Foreskin fibroblast (primary cell): ENCODE measurements at places on chromosomes 1 and 21.
A peak's percentile ranks its signal among the peaks of the same experiment; 100 is the strongest.

DNA sequence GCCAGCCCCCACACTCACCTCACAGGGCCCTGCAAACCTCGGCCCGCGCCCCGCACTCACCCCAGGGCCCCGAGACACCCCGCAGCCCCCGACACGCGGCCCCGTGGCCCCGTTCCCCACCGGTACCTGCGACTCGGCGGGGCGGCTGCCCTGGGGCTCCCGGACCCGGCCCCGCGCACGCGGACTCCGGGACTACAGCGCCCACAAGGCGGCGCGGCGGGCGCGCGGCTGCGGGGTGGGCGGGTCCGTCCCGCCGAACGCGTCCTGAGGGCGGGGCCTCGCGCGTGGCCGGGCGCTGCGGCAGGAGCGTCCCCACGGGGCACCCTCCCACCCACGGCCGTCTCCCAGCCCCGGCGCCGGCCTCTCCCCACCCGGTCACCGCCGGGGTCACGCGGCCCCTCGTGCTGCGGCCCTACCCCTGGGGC is at the start of gene SLC19A1:
Gene SLC19A1 (minus strand): TSS at position 199 of the 425 bp plus-strand sequence. CDS start 4,481 bp downstream, outside the sequence.
- DNase-seq: peak; percentile 90

- no peak for DNase-seq
Measured at GRCh38 chr1:3387401-3387800, 67.1 kb upstream of the ARHGEF16 start.

GRCh38 chr1:197838836-197839235 is 63.6 kb upstream of the DENND1B start:
- DNase-seq: peak; percentile 77

DNA sequence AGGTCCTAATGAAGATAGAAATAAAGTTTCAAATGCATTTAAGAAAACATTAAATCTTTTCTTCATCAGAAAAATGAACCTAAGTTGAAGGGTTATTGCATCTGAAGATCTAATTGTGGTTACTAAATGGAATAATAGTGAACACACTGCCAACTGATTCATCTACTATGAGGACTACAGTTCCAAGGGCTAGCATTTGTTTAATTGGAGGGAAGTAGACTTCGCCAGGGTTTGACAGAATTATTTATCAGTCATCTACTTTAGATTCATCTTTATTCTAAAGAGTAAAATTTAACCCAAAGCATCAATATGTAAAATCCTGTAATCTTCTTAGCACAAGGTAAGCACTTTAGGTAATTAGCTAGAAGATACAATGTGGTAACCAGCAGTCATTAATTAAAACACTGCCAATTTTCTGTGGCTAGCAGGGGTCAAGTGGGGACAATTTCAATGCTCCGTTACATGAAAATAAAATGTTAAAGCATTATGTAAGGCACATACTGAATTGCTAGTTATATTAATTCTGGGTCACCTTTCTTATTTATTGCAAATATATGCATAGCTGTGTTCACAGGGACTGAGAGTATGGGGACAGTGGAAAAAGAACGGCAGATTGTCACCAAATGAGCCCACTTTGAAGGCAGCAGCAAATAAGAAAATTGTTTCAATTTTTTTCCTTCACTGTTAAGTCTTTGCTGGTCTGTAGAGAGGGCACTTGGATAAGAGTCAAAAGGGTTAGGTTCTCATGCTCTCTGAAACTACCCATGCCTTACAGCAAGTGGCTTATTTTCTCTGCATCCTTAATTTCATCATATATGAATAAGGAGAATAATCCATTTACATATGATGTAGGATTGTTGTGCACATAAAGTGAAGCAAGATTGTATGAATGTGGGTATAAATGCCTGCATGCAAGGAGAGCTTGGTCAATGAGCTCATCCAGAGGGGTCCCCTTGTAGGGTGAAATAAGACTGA is 416.0 kb downstream of the PCP4 start:
- DNase-seq: no peak

- DNase-seq: no peak
Measured at GRCh38 chr1:159973350-159973940, 19.4 kb upstream of the SLAMF9 start.

GRCh38 chr1:170711682-170712081 is 47.8 kb downstream of the PRRX1 start:
- peak; percentile 92 for DNase-seq

DNA sequence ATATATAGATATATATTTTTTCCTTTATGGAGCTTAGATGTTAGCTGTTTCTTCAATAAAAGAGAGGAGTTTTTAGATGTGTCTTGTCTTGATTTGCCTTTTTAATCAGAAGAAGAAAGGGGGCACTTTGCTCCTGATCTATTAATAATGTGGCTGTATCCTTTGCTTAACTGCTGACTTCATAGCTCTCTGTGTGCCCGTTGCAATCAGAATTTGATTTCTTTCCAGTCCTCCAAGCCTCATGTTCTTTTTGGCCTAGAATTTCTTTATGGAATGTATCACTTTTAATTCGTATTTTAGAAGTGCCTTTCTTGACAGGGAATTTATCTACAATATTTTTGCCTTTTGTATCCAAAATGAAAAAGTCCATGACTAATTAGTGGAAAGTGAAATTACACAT is 85.3 kb downstream of the C1orf21 start:
- no peak for DNase-seq

DNA sequence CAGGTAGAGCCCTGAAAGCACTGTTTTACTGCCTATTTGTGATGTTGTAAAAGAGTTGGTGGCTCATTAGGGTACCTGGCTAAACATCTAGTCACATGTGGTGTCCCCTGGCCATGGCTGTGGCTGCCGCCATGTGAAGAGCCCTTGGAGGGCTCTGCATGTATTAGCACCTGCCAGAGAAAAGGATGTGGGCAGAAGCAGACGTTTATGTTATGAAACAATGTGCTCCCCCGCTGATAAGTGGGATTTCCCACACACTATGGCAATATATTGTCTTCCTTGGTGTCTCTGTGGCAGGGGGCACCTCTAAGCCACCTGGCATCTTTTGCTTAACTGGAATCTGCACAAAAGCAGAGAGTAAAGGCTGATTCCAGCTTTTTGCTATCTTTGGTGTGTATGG is 9.6 kb downstream of the TENT5C start:
- DNase-seq: no peak
